ENCODE measurements at places on chromosomes 4 and X.

DNA sequence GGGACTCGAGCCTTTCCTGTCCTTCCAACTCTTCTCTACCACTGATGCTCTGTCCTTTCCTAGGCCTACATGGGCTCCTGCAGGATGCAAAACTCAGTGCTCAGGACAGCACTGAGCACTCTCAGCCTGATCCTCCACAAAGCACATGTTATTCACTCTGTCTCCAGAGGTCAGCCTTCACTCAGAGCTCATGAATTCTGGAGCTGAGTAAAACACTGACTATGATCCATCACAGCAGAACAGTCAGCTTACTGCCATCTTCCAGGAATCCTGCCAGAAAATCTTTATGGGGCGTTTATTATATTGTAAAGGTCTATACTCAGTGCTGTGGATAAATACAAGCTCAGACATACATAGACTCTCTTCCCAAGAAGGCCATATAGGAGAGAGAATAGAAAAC, 121.5 kb upstream of the CPEB2 start:
- DNase-seq: no peak

GRCh38 chrX:46873746-46874145, 36.9 kb downstream of the RP2 start:
- no peak for DNase-seq

DNA sequence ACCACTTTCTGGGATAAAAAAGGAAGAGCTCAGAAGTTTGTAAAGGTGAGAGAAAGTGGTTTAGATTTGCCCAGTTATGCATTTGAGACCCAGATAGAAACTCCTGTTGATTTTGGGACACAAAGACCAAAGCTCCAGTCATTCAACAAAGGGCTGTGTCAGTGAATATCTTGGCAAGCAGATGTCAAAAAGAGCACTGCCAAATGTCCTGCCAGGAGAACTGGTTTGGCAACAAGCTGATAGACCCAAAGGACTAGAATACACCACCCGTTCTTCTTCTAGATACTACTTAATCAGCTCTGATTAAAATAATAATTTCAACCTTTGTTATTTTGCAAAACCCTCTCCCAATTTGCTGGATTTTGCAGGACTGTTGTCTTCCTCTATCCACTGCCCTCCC, 121.4 kb downstream of the NHS start:
- no peak for DNase-seq

DNA sequence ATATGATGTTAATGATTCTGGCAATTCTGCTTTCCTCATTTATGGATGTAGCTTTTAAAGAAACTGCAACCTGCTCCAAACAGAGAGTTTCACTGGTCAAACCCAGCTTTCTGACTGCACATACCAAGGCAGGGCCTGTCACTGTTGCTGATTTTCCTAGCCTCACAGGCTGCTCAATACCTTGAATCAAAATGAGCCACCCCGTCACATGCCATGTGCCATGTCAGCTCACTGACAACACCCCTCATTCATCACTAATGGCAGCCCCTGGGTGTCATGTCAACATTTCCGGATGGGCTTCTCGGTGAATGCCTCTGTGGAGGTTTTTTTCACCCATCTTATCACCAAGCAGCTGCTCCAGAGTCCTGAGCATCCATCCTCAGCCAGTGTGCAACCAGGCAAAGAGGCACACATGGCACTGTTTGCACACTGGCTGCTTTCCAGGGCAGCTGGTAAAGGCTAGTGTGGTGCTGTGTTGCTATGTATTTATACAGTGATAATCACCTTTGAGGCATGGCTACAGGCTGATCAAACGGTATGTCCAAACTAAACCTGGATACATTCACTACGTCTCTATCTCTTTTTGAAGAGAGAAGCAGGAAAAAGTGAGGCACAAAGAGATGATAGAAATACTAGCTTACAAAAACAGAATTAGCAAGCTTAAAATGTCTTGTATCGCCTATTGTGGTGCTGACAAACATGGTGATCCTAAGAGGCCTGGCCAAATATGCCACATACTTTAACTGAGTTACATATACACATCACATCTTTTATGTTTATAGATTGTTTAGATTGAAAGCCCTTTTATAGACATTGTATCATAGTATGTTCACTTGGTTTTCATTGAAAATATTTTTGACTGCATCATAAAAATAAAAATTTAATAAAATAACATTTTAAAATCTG, 94.6 kb upstream of the INPP4B start:
- peak; percentile 90 for DNase-seq

- peak; percentile 85 for DNase-seq
Measured at GRCh38 chr4:26992657-26993361, 132.2 kb downstream of the STIM2 start.

- no peak for DNase-seq
Measured at GRCh38 chr4:154137320-154137905, 348.5 kb upstream of the SFRP2 start.

- DNase-seq: no peak
Measured at GRCh38 chr4:8851321-8852117, 20.1 kb downstream of the HMX1 start.

DNA sequence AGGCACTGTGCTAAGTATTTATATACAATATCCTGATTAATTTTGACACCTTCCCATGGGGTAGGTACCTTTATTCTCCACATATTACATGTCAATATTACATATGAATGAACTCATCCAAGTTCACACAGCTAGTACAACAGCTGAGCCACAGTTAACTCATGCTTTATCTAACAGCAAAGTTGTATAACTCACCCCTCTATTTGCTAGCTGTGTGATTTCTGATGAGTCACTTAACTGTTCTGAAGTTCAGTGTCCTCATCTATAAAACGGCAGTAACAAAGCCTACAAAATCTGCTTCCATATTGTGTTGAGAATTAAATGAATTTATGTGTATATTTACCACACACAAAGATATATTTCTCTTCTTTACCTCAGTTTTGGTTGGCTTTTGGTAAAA, 48.2 kb upstream of the KDR start:
- no peak for DNase-seq

DNA sequence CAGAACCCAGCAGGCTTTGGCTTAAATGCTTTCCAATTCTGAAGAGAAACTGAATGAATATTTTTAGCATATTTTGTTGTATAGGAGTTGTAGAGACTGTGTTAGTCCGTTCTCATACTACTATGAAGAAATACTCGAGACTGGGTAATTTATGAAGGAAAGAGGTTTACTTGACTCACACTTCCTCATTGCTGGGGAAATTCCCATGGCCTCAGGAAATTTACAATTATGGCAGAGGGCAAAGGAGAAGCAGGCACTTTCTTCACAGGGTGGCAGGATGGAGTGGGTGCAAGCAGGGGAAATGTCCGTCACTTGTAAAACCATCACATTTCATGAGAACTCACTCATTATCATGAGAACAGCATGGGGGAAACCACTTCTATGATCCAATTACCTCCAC, 291.7 kb downstream of the PACRGL start:
- DNase-seq: no peak

DNA sequence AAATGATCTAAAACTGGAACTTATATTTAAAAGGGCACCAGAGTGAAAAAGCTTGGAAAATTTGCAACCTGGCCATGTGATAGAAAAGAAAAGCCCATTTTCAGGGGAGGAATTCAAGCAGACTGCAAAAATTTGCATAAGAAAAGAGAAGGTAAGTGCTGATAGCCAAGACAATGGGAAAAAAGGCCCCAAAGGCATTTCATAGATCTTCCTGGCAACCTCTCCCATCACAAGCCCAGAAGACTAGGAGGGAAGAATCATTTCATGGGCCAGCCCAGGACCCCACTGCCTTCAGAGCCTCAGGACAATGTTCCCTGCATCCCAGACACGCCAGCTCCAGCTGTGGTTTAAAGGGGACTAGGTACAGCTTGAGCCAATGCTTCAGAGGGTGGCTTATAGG, 887.3 kb upstream of the DIAPH2 start:
- no peak for DNase-seq

DNA sequence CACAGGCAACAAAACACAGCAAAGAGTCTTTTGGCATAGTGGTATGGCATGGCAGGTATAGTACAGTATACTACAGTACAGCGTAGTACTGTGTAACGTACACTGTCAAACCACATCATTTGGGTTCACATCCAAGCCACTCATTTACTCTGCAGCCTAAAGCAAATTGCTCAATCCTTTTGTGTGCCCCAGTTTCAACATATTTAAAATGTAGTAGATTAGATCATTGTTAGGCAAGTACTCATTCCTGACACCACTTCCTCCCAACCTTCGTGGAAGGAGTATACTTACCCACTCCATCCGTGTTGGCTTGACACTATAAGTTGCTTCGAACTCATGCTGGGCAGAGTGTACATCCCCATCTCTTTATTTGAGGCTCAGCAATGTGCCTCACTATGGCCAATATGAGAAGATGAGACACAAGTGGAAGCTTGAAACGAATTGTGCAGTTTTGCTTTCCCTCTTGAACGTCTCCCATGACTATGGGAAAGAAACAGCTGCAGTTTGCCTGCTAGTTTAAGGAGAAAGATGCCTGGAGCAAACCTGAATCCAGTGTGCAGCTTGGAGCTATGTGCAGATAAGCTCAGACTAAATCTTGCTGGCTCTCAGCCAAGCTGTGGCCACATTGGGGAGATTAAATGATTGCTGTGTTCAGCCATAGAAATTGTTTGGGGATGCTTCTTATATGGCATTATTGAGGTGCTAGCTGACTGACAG, 85.7 kb upstream of the TBL1X start:
- no peak for DNase-seq

DNA sequence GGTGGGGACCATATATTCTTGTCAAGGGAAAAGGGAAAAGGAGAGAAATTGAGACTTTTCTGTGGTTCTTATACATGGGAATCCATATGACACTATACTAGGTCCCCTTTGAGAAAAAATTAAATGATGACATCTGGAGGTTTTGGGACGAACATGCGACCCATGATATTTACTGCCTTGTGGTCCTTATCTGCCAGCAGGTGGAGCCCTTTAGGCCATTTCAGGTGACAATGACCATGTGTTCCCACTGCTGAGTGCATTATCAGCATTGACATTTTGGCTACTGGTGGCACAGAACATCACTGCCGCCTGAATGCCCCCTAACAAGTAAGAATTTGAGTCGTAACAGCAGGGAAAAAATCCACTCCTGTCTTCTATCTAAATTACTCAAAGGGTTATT, 843.4 kb downstream of the FSTL5 start:
- peak; percentile 12 for DNase-seq

DNA sequence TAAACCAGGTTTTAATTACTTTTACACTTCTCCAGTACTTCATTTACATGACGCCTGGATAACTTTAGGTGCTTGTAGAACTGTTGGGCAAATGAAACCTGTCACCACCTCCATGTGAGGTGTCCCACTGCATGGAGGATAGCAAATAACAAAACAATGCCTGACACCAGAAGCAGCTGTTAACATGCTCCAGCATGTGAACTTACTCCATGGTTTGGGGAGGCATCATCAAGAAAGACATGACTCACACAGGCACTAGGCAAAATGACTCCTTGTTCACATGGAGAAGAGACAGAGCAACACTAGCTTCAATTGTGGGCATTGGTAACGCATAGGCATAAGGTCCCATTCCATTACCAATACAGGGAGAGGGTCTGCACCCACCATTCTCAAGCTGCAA, 198.1 kb upstream of the F9 start:
- no peak for DNase-seq

GRCh38 chr4:2795893-2796848, 3.3 kb downstream of the SH3BP2 start:
- peak; percentile 51 for DNase-seq

GRCh38 chr4:40251366-40251765, 54.5 kb downstream of the RHOH start:
- DNase-seq: no peak

GRCh38 chr4:105147553-105148161, 981 bp downstream of the TET2 start:
- peak; percentile 88 for DNase-seq

- DNase-seq: no peak
Measured at GRCh38 chr4:16627999-16628398, 270.4 kb downstream of the LDB2 start.

GRCh38 chr4:41069257-41069656, 145.1 kb downstream of the APBB2 start:
- peak; percentile 41 for DNase-seq

DNA sequence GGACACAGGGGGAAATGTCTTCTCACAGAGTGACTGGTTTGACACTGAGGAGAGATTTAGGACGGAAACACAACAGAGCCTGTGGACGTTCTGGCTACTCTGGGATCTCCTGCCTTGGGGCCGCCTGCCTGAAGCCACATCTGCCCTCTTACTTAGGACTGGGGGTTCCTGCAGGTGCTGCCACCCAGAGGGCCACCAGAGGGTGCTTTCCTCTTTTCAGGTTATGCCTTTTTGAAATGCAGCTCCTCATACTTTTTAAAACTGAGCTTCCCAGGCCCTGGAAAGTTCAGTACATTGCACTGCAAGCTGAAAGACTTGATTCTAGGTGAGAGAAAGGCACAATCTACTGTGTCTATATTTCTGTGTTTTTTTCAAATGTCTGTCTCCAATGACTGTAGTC, 92.2 kb upstream of the PGRMC2 start:
- peak; percentile 31 for DNase-seq

DNA sequence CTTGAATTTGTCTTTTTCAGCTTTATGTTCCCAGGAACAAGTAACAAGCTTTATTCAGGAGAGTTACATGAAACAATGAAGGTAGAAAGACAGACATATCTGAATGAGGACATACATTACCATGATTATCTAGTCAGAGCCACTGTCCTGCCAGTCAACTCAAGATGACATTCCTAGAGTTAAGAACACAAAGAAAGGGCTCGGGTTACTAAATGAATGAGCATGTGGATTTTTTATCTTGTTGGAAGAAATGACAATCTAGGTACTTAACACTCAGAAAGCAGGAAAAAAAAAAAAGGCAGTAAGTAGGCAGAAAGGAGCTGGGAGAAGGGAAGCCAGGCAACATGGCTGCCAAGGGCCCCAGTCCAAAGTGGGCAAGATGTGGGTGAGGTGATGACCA, 28.0 kb upstream of the PACRGL start:
- DNase-seq: no peak

- DNase-seq: peak; percentile 79
Measured at GRCh38 chrX:151974336-151975227, at the start of gene GABRE. Gene GABRE, minus strand, starts transcription at chrX:151974676. Its CDS starts 51 bp downstream, at chrX:151974625.

DNA sequence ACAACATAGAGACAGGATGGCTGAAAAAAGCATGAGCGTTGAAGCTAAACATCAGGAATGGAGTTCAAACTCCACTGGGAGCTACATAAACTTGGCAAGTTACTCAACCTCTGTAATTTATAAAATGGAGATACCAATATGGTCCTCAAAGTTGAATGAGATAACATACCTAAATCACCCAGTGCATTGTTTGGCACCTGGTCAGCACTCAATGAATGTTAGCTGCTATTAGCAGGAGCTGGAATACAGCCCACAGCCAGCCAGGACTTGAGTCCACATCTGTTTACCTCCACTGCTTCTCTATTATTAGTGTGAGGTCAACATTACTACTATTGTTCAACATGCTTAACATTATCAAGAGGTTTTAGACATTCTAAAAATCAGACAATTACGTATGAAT, 97.9 kb downstream of the NR3C2 start:
- DNase-seq: no peak

DNA sequence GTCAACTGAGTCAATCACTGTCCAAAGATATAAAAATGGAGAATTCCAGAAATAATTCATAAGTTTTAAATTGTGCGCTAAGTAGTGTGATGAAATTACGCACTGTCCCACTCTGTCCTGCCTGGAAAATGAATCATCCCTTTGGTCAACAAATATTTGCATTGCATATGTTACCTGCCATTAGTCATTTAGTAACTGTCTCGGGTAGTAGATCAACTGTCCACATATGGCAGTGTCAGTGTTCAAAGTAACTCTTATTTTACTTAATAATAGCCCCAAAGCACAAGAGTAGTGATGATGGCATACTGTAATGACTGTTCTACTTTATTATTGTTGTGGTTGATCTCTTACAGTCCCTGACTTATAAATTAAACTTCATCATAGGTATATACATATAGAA, 3.4 kb downstream of the YTHDC1 start:
- DNase-seq: no peak

Measured in tongue (tissue), 3 donors.